Stimulated activated CD8-positive, alpha-beta memory T cell treated with anti-CD3 and anti-CD28 coated beads, Interleukin-15, amount 100 ng/mL, for 4 hours (primary cell): ENCODE measurements at places on chromosomes 5 and 9.

DNA sequence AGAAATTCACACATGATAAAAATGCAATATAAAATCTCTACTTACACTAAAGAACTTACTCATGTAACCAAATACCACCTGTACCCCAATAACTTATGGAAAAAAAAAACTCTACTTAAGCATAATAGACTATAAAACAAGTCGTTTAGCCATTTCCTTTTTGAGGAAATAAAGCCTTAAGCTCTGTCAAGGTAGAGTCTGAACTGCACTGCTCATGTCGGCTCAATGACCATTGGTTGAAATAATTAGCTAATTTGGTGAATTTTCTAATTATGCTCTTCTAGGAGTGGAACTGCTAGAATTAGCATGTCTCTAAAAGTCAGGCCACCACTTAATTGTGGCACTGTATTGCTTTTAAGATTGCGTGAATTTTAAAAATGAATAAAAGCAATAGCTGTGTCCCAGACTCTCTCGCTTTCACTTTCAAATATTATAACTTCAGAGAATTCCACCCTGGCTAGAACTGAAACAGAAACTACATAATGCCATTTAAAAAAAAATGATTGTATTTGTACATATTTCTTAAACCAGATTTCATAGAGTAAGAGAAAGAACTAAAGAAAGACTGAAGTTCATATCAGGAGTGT lies 113.0 kb upstream of the PCA3 start:
- no peak for DNase-seq

DNA sequence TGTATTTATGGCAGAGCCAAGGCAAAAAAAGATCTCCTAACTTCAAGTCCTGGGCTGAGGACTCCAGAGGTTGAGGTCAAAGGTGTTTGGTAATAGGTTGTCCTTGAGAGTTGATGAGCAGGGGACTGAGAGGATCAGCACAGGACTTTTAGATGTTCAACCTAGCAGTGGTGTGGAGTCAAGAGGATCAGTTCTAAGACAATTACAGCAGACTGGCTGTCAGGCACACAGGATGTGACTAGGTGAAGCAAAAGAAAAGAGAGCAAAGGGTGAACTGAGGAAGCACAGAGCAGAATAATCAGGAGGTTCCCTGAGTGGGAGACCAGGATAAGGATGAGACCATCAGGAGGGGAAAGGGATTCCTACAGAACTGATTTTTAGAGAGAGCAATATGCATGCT lies 10.9 kb downstream of the GZMA start:
- DNase-seq, result no peak

DNA sequence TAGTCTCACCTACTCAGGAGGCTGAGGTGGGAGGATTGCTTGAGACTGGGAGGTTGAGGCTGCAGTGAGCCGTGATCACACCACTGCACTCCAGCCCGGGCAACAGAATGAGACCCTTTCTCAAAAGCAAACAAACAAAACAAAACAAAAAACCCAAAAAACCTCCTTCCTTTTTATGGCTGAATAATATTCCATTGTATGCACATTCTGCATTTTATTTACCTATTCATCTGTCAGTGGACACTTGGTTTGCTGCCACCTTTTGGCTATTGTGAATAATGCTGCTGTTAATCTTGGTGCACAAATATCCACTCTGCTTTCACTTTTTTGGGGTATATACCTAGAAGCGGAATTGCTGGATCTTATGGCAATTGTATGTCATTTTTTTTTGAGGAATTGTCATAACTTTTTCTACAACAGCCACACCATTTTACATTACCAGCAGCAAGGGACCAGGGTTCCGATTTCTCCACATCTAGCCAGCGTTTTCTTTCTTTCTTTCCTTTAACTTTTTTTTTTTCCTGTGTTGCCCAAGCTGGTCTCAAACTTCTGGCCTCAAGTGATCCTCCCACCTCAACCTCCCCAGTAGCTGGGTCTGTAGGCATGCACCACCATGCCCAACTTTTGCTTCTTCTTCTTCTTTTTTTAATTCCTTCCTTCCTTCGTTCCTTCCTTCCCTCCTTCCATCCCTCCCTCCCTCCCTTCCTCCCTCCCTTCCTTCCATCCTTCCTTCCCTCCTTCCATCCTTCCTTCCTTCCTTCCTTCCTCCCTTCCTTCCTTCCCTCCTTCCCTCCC lies 30.6 kb downstream of the NKX2-5 start:
- DNase-seq, result no peak

DNA sequence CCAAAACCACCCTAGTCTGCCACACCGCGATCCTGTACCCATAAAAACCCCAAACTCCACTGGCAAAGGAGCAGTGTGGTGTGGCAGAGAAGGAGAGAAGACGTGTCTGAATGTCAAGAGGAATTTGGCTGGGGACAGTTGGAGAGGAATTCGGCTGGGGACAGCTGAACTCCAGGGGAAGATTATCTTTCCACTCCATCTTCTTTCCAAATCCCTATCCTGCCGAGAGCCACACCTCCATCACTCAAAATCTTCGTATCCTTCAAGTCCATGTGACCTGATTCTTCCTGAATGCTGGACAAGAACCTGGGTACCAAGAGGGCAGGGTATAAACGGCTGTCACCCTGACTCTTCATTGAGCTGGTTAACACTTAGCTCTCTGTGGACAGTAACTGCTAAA lies 448.1 kb downstream of the ARHGEF28 start:
- DNase-seq, result no peak

DNA sequence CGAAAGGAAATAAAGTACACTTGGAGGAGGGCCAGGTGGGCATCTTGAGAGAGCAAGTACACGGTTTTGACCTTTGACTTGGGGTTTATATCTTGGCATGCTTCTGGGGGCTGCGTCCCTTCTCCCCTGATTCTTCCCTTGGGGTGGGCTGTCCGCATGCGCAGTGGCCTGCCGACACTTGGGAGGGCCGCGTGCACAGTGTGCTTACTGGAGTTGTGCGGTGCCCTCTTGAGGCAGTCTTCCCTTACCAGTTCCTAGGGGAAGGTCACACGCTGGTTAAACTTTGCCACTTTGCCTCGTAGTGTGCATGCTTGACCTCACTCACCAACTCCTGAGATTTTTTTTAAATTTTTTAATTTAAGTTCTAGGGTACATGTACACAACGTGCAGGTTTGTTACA lies 4.3 kb upstream of the CLPTM1L start:
- DNase-seq, result no peak

- no peak for DNase-seq
These were observed 98.9 kb upstream of the CPEB4 start for GRCh38 chr5:173789031-173789920.

GRCh38 chr5:147487031-147487750 lies 22.7 kb downstream of the DPYSL3 start:
- DNase-seq, result no peak

GRCh38 chr9:122580360-122580759 lies 2.8 kb downstream of the OR1L8 start:
- DNase-seq, result no peak

GRCh38 chr5:150119421-150120061 lies 33.2 kb upstream of the CSF1R start:
- no peak for DNase-seq

- no peak for DNase-seq
These were observed 7.3 kb downstream of the ENG start for GRCh38 chr9:127847178-127847510.

DNA sequence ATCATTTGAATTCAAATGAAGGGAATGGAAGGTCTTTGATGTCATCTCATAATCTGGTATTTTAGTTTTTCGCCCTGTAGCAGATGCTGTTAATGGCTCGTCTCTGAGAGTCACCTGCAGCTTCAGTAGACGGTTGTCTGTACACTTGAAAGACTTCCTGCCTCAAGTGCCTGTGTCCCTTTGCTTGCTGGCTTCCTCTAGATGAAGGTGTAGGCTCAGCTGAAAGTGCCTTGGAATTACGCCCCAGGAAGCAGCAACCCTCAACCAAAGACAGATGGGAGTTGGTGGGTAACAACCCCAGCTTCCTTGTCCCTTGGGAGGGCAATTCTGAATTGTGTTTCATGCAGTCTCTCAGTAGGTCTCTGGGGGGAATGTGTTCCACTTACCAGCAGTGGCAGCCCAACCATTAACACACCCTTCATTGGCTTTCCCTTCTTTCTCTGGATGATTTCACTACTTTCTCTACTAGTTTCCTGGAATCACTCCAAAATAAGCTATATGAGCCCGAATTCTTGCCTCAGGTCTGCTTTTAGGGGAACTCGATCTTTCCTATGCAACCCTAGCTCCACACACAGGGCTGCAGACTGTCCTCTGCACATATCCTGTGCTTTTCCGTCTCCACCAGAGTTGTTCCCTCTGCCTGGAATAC lies 395.6 kb downstream of the DMAC1 start:
- no peak for DNase-seq

DNA sequence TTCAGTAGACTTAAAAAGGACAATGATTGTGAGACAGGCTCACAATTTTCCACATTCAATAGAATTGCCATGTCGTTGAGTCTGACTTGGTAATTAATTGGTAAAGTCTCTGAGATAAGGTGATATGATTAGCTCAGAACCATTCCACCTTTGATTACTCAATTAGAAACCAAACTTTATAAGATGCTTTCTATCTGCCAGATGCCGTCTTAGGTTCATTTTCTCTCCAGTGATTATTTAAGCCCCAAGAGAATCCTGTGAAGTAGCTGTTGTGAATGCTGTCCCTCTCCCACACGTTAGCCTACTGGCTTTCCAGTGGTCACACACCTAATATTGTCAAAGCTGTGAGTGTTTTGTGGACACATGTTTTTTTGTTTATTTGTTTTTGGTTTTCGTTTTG lies 528.9 kb upstream of the ZNF462 start:
- no peak for DNase-seq

- no peak for DNase-seq
These were observed 27.7 kb upstream of the TMOD1 start for GRCh38 chr9:97473717-97474116.

GRCh38 chr5:88882276-88883038 lies 527 bp downstream of the MEF2C start:
- DNase-seq, result no peak

DNA sequence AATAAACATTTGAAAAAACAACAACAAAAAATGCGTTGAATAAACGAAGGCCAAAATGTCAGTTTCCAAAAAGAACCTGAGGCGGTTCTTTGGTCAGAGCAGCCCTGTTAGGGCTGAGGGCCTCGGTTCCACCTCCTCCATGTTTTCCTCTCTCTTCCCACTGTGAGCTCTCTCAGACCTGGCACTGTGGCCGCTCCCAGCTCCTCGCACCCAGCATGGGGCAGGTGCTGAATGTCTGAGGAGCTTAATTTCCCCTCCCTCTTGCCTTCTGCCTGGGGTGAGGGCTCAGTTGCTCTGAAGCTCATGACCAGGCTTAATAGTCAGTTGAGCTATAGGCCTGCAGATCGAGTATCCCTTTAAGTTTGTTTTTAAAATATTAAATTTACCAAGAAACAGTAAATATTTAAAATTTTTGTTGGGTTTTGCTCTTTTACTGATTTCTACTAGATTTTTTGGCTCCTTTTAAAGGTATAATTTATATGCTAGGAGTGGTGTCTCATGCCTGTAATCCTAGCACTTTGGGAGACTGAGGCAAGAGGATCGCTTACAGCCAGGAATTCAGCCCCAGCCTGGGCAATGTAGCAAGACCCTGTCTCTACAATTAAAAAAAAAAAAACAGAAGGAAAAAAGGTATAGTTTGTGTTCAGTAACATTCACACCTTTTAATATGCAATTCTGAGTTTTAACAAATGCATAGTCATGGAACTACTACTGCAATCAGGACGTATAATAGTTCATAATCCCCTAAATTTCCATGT lies 28.1 kb downstream of the DAPK1 start:
- DNase-seq, result no peak
